Natural killer cell (primary cell): ENCODE measurements at places on chromosomes 1 and 21.

GRCh38 chr21:42652527-42653230, 742 bp upstream of the PDE9A start:
- no peak for DNase-seq

DNA sequence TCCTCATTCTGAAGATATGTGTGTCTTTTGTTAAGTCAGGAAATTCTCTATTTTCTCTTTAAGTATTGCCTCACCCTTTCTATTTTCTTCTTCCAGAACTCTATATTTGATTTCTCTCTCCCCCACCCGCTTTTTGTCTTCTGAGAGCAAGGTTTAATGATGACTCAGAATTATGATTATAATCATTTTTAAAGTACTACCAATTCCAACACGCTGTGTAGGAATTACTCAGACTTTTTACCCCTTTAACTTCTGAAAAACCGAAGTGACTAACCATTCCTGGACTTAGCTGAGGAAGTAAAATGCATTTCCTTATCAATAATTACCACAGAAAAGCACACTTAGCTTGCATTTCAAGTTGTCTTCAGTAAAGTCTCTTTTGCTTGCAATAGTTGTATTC, 20.8 kb upstream of the SCYL3 start:
- DNase-seq: no peak

DNA sequence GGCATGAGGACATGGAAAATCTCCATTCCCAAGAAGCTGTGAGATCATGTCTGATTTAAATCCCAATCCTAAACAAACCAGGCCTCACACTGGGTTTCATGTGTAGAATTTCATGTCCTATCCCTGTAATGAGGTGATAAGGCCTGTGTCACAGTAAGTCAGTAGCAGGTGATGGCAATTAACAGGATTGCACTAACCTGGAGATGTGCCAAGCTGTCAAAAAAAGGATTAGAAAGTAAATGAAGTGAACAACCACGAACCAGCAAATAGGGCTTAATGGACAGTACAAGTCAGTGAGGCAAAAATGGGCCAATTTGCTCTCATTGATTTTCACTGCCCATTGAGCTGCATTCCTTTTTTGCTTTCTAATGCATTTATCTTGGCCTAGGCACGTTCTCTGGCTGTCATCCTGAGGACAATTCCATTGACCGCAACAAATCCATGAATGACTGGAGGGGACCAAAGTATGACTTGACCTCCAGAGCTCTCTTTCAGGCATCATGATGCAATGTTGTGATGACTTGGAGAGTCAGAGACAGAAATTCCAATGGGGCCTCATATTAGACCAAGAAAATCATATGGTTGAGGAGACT, 673.6 kb upstream of the ADGRL2 start:
- DNase-seq: no peak

DNA sequence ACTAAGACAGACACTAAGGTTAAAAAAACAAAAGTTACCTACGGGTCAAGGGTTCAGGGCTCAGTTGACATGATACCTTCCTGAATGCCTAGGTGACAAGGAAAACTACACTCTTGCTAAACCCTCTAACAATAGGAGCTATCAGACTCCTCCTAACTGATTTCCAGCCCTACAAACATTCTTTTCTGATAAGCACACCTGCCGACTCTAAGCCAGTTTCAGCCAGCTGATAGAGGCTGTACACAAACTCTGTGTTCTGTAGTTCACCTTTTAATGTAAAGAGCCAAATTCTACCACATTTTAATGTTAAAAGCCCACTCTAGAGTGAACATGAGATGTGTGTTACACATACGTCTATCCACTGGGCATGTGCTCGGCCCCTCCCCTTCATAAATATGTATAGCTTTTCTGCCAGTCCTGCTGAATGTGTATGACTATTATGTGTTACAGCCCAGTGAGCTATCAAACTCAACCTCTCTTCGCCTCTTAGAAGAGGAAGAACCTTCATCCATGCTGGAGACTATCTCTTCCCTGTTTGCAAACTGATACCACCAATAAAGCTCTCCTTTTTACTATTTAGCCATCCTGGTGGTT, 40.0 kb upstream of the FAM163A start:
- no peak for DNase-seq

- DNase-seq: no peak
Observed at GRCh38 chr1:229191066-229191674, 79.7 kb upstream of the RAB4A start.

DNA sequence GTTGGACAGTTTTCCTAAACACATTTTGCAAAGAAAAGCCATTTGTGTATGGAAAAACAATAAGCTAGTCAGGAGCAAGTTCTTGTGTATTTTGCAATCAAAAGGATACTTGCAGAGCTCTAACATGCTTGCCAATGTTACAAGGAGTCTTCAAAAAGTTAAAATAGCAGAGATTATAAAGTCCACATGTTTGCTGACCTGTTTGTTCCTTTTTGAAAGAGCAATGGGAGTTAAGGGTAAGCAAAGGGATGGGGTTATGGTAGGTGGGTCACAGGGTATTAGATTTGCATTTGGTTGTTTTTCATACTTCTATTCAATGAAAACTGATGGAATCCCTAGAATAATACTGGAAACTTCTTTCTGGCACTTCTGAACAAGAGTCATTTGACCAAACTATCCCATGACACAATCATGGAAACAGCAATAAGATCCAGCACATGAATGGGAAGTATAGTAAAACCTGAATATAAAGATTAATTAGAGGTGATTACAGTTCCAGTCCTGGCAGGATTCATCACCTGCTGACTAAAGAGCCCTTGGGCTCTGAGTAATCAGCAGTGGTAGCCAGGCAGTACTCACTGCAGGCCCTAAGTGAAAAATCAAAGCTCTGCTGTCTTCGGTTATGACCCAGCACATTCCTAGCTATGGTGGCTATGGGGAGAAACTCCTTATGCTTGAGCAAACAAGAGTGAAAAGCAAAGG, 27.1 kb upstream of the ZC3H11B start:
- DNase-seq: no peak

DNA sequence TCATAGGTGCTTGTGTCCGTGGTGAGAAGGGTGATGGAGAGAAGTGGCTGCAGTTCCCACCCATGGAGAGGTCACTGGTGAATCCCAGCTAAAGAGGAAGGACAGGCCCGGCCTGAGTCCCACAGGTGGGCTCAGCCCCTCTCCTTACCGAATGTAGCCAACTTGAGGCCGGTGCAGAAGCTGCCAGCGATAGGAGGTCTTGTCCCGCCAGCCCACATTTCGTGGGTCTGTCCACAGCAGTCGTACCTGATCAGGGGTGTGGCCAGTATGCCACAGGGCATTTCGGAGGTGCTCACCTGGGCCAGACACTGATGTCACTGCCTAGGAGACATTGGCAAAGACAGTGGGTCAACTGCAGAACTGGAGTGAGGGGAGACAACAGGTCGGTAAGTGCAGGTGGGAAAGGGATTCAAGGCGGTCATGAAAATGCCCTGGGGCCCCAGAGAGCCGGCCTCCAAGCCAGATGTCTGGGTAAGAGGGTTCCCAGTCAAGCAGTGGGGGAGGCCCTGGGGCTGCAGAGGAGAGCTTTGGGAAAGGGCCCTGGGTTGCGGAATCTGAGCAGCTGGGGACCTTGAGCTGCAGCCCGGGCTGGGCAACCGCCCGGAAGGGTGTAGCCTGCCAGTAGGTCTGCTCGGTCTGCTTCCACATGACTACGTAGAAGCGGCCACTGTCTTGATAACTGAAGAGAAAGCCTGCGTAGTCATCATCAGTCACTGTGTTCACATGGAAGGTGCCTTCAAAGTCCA, 10.6 kb downstream of the THBS3 start:
- DNase-seq: no peak

GRCh38 chr21:41958886-41959563, 5.2 kb upstream of the C2CD2 start:
- no peak for DNase-seq

GRCh38 chr1:155966135-155966534, 12.2 kb downstream of the ARHGEF2 start:
- DNase-seq: no peak

GRCh38 chr1:31441970-31442647, 29.1 kb downstream of the SERINC2 start:
- DNase-seq: no peak

- DNase-seq: no peak
Observed at GRCh38 chr1:104238991-104239390, 489.3 kb downstream of the AMY1C start.

GRCh38 chr1:178060789-178061556, 32.9 kb upstream of the RASAL2 start:
- DNase-seq: no peak

GRCh38 chr1:225713281-225713680, 60.4 kb upstream of the ENAH start:
- no peak for DNase-seq

- no peak for DNase-seq
Observed at GRCh38 chr1:2376261-2376741, 15.1 kb downstream of the MORN1 start.

- no peak for DNase-seq
Observed at GRCh38 chr1:79197421-79197820, 190.9 kb upstream of the ADGRL4 start.

DNA sequence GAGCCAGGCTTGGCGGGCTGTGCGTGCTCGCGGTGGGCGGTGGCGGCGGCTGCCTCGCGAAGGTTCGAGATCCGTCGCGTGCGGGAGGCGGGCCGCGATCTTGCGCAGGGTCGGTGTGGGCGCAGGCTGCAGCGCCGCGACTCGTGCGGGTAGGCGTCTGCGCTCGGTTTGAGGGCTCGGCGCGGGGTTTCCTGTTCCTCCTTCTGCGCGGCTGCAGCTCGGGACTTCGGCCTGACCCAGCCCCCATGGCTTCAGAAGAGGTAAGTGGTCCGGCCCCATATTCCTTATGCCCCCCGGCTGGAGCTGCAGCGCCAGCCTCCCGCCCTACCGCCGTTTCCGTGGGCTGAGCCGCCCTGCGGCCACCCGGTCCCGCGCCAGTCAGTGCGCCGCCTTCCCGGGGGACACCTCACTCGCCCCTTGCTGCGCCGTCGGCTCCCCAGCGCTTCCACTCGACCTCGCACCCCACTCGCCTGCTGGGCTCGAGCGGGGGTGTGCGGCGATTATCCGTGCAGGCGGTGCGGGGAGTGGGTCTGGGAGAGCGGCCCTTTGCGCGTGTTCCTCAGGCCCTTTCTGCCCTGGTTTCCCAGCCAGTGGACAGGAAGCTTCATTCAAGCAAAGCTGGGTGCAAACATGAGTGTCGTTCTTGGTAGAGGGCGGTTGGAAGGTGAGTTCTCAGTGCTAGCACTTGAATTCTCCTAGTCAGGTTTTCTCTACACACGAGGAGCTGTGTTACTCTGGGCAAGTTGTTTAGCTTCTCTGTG, at the start of gene CACYBP:
CACYBP (plus strand) TSS at position 12 of the 761 bp plus-strand sequence; CDS start at position 246, 234 bp downstream.
- no peak for DNase-seq

GRCh38 chr1:171116676-171117075, 26.0 kb downstream of the FMO3 start:
- DNase-seq: no peak

- DNase-seq: no peak
Observed at GRCh38 chr1:212518188-212519054, 85.7 kb downstream of the NENF start.

GRCh38 chr21:42347601-42348327, 3.0 kb downstream of the TFF2 start:
- DNase-seq: no peak

DNA sequence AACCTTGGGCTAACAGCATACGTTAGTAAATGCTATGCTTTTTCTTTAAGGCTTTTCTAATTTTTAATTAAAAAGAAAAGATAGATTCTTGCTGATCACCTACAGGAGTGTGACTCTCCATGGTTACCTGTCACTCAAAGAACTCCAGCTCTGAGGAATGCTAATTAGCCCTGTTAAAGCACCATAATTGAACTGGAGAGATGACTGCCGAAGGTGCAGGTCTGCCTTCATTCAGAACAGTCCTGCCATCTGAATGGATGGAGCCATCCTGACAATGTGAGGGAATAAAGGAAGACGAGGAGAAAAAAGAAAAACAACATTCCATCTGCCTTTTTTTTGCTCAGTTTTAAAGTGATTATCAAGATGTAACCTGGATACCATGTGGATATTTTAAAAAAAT, 94.6 kb downstream of the ATP6V1G3 start:
- no peak for DNase-seq

GRCh38 chr21:36459098-36459497, 20.8 kb downstream of the CLDN14 start:
- DNase-seq: no peak

GRCh38 chr21:43934116-43934515, 69.1 kb downstream of the AGPAT3 start:
- no peak for DNase-seq

- no peak for DNase-seq
Observed at GRCh38 chr1:38217316-38217715, 170.7 kb upstream of the POU3F1 start.

DNA sequence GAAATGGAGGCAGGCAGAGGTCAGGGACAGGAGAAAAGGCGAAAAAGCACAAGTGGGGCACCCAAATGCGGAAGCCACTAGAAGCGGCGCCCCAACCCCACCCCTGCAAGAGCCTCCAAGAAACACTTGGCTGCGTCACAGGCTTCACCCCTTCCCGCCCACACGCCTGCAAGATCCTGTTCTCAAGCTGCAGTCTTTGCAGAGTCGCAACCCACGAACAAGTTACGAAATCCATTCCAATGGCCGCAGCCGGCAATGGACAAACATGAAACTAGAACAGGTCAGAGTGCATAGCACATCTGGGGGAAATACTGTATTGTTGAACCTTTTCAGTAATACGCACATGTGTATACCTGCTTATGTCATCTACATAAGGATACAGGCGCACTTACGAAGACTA, 103.6 kb downstream of the PSMG1 start:
- no peak for DNase-seq

DNA sequence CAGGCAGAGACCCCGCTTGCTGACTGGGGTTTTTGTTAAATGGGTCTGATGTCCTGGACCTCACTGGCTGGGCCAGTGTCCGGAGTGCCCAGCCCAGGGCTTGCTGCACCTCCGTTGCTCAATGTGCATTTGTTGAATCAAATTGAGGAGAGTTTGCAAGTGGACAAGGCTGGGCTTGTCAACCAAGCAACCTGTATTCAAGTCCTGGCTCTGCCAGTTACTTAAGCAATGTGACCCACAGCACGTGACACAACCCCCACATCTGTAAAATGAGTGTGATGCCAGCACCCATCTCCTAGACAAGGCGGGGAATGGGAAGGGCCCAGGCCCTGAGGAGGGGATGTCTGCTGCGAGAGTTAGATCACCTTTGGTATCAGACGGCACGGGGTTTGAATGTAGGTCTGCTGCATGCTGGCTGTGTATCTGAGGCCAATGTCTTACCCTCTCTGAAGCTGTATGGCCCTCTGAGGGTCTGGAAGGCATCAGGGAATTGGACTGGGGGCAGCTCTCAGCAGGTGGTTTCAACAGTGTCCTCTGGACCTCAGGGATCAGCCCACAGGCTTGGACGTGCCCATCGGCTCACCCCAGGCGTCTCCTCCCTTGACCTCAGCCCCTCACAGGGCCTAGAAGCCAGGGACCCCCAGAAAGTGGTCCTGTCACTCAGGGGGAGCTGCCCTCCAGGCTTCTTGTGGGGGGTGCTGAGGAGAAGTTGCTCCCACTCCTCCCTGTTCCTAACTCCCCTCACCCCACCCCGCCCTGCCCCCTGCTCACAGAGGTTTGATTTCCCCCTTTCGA, 51.0 kb upstream of the RUNX3 start:
- no peak for DNase-seq

- no peak for DNase-seq
Observed at GRCh38 chr1:87202922-87203655, 125.6 kb upstream of the LMO4 start.

- DNase-seq: no peak
Observed at GRCh38 chr1:187262731-187263130, 434.0 kb downstream of the PLA2G4A start.

- DNase-seq: no peak
Observed at GRCh38 chr1:81329041-81329440, 471.7 kb upstream of the ADGRL2 start.

GRCh38 chr1:71245246-71245645, 164.4 kb upstream of the ZRANB2 start:
- DNase-seq: no peak

GRCh38 chr1:208230668-208231529, 13.3 kb downstream of the PLXNA2 start:
- DNase-seq: no peak
